ENCODE measurements at places on chromosomes 6 and 20.

DNA sequence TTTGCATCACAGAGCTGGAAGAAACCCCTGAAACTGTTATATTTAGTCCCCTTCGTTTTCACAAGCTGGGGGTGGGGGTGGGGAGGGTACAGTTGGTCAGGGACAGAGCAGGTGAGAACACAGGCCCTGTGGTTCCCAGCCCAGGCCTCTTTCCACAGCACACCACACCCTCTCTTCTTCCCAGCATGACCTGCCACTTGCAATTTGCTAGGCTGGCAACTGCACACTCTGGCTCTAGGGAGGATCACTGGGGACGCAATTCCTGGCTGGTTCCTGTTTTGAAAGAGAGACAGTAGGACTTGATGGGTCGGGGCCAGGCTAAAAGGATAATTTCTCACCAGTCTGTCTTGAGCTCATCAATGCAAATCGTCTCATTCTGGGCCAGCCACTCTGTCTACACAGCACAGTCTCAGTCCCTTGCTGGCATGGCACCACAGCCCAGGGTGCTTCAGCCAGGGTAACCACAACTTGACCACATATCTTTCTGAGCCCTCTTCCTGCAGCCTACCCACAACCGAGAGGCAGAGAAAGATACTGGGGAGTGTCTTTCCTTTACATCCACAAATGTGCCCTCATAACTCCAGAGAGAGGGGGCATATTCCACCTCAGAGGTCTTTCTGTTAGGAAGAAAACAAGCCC is 41.7 kb upstream of the EMILIN3 start:
- DNase-seq, result no peak

DNA sequence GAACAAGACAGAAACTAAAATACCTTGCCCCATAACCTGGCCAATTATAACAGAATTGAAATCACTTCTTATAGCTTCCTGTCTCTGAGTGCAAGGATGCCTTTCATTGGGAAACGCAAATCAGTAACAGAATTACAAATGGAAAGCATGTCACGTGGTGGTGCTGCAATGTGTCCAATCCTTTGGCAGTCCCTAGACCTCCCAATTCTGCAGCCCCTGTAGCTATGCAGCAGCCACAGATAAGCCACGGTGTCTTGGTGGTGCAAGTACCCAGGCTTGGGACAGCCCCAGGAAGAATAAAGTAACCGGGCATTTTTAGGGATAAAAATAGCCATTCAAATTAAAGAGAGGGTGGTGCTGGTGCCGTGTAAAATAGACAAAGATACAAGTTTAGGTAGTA is 134.6 kb upstream of the CCN2 start:
- DNase-seq, result no peak

- no peak for DNase-seq
These were observed 23.0 kb downstream of the CEP57L1 start for GRCh38 chr6:109118337-109118736.

- DNase-seq, result peak; percentile 20
These were observed 131.2 kb upstream of the CDH4 start for GRCh38 chr20:61120595-61121515.

- DNase-seq, result no peak
These were observed 14.2 kb downstream of the OR2A4 start for GRCh38 chr6:131687022-131687421.

DNA sequence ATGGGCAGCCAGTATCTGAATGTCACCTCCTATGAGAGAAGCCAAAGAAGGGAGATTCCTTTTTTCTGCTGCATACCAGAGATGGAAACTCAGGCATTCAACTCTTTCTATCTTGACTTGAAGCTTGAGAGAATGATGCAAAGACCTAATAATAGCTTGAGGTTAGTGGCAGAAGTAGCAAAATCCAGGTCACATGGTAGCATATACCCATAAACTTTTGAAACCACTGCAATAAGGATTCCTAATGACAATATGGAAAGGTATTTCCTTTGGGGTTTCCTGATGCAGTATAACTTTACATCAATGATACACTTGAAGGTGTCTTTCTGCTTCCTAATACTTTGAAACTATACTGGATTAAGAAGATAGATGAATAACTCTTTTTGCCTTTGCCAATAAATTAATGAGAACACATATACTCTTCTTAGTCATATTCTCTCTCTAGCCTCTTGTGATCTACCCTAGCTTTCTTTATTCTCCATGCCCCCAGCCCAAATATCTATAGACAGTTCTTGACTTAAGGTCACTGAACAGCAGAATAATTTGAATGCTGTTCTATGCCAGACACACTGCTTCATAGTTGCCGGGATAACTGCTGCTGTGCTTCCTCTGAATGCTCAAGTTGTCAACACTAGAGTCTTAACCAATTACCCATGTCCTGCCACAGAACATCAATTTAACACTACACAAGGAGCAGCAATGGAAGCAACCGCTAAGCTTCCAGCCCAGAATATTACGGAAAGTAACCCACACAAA is 155.5 kb upstream of the SIM1 start:
- DNase-seq, result no peak

- DNase-seq, result no peak
These were observed 2.3 kb downstream of the RAE1 start for GRCh38 chr20:57353351-57353750.

DNA sequence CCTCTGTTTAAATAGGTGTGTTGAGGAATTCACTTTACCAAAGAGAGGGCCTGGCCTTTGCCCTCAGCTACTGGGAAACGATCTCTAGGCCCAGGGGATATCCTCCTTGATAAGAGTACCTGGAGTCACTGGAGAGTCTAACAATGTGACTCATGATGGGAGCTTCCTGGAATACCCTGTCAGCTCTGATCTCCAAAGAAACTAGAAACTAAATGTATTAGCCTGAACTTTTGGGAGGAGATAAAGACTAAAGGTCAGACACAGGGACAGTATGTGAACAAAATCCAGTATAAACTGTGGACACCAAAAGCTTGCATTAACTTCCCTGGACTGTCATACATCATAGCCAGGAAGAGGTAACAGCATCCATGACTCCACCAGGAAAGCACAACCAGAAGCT is 148.5 kb downstream of the RNGTT start:
- DNase-seq, result no peak

DNA sequence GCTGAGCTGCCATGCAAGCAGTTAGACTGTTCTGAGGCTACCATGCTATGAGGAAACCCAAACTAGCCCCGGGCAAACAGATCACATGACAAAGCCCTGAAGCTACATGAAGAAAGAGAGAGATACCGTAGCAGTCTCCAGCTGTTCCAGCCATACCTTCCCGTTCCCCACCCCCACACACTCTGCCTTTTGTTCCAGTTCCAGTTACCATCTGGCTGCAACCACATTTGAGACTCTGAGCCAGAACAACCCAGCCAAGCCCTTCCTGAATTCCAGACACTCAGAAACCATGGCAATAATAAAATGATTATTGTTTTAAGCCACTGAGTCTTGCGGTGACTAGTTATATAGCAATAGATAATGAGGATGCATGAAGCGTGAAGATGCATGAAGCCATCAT is 28.3 kb downstream of the RIN2 start:
- DNase-seq, result no peak

- no peak for DNase-seq
These were observed 20.9 kb upstream of the MCM3 start for GRCh38 chr6:52305411-52305810.

GRCh38 chr6:7140631-7141378 is 33.0 kb downstream of the RREB1 start:
- peak; percentile 85 for DNase-seq

DNA sequence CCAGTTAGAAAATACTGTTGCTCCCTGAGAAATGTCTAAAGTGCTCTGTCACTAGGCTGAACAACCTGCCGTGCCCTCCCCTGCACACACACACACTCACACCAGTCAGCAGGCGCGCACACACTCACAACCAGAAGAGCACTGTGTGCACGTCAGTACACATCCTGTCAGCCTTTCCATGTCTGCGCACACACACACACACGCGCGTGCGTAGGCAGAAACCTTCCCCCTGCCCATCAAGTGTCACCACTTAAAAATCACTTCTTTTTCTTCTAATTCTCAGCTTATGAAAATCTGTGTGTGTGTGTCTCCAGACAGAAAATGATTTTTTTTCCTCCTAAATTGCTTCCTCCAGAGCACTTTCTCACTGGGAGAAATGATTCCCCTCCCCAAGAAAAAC is 100.3 kb downstream of the EDN3 start:
- DNase-seq, result no peak

GRCh38 chr20:59800309-59800708 is 133.1 kb downstream of the SYCP2 start:
- no peak for DNase-seq

GRCh38 chr20:22460231-22460630 is 124.1 kb downstream of the FOXA2 start:
- no peak for DNase-seq

GRCh38 chr6:33117811-33118277 is 42.1 kb downstream of the HLA-DPB1 start:
- DNase-seq, result no peak

GRCh38 chr6:12866422-12867029 is 150.0 kb downstream of the PHACTR1 start:
- DNase-seq, result no peak

DNA sequence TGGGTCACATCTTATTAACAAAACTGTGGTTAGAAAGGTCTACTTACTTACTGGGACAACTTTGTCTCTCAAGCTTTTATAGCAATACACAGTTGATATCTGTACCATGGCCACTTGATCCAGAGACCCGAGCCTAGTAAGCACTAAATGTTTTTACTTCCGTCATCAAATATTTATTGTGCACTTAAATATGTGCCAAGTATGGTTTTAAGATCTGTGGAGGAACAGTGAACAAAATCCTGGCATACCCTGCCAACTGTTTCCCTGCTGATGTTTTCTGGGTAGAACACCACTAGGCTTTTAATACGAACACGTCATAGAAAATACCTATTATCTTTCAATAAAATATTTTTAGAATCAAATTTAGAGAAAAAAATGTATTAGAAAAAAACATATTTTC is 574.8 kb downstream of the HACE1 start:
- no peak for DNase-seq

DNA sequence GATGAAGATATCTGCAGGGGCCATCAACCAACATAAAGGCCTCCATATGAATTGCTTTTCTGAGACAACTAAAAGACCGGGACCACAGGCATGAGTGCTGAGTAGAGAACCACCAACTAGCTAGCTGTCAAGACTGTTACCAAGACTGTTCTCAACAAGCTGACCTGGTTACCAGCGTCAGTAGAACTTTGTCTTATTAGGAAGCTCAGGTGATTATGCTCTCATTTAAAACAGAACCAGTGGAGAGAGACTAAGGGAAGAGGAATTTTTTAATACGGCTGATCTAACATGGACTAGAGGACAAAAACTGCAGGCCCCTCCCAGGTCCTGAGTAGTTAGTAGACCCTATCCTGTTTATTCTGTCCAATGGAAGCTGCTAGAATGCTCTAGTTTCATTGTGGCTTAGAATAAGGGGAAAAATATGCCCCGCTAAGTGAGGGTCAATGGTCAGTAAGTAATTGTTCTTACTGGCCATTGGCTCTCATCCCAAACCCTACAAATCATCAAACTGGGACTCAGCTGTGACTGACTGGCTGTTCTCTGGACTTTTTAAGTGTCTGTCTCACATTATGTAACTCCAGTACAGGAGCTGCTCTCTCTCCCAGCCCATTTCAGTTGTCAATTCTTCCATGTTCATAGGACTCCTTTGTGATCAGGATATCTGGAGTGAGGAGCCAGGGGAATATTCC is 3.8 kb upstream of the DYNLRB1 start:
- no peak for DNase-seq

DNA sequence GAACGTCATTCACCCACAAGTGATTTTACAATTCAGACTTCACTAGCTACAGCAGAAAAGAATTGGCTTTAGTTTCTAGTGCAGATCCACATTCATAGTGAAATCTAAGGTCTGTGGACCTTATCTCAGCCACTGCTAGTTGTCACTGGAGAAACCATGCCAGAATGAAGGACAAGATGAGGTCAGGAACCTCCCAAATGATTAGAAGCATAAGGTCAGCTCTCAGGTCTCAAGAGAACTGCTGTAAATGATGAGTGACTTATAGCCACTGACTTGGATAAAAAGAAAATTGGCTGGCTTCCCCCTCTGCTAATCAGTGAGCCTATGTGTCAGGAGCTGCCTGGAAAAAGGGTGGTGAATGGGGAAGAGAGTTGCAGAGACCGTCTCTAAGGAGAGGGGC is 265.3 kb upstream of the BMP2 start:
- no peak for DNase-seq

- no peak for DNase-seq
These were observed 9.5 kb downstream of the RPL10A start for GRCh38 chr6:35477551-35478179.

GRCh38 chr6:29847871-29848630 is 20.4 kb downstream of the HLA-G start:
- peak; percentile 72 for DNase-seq

Measured in mucosa of gallbladder (tissue), 1 donor.